ENCODE measurements at places on chromosomes 7 and 10.

DNA sequence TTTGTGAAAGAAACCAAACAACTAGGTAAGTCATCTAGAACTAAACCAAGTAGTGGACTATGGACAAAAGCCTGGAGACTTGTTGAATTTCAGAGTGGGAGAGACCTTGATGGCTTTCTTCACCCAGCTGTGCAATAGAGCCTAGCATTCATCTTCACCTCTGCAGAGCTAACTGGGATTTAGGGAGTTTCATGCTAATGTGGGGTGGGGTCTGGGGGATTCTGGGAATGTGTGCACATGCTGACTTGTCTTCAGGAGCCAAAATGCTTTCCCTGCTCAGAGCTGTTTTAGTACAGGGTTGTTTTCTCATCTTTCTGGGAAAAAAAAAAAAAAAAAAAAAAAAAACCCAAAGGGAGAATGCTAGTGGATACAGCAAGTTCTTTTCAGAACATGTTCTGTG lies 81.3 kb upstream of the ARHGAP21 start:
- DNase-seq: no peak

DNA sequence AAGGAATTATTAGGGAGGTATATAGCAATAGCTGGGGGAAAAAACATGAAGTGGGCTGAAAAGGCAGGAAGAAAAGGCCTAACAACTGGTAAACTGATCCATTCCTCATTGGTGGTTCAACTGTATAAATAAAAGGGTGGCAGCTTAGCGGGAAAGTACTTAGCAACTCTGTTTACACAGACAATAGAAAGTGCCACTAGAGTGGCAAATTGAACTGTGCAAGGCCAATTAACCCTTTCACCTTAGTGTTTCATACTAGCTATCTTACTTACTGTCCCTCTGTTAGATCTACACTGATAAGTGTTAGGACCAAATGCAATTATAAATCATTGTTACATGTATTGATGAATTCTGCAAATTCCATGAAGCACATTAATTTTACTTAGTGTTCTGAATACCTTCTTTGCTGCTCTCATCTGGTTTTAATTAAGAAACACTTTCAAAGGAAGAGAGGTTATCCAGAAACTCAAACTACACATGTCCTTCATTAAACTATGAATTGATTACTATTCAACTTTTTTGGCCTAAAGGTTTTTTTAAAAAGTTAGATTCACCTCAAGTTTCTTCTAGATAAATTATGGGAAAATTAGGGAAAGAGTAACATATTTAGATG lies 28.0 kb downstream of the DNAJC1 start:
- no peak for DNase-seq

GRCh38 chr7:123995617-123996326 lies 37.1 kb downstream of the TMEM229A start:
- no peak for DNase-seq

DNA sequence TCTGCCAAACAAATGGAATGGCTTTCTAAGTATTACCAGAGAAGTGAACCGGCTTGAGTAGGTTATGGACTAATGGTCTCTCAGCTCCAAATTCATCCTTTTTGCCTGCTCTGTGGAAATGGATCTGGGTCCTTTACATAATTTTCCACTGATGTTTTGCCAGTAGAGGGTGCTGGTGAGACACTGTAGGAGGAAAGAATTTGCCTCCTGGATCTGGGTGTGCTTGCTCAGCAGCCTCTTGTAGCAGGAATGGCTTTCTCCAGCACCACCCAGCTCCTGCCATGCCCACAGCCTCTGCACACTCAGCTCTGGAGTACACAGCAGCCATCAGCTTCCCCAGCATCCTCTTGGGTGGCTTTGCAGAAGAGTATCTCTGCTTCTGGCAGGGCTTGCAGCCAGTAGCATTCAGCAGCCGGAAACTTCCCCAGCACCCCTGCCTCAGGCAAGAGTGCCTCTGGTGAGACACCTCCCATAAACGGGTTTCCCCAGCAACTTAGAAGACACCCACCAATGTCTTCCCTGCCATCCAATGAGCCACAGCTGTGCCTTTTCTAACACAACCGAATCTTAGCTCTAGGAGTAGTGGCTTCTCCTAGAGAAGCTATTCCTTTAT lies 235.0 kb upstream of the PLPP4 start:
- DNase-seq: no peak

DNA sequence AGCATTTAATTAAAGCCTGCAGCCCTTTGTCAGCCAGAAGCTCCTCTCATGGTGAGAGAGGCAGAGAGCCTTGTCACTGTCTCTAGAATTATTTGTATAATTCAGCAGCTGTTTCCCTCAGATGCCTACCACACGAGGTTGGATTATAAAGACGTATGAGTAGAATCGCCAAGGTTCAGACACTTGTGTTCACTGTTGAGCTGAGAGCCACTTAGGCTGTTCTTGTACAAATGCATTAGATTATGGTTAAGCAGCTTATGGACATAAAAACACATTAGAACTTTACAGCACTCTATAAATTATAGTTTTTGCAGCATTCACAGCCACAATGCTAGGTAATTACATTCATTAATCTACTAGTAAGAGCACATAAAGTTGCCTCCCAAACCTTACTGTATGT lies 282.6 kb downstream of the AUTS2 start:
- DNase-seq: no peak

DNA sequence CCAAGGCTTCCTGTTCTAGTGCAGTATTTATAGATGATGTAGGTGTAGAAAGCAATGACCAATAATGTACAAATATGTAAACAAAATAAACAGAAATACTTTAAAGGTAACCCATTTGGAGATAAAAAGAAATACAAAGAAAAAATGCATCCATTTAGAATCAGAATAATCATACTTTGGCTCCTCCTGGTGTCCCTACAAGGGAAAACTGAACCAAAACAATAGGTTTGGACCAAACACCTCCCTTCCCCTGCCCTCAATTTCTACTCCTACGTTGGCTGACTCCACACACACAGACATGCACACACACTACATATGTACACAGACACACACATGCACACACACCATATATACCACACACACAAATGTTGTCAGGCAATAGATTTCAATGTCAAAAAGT lies 36.0 kb downstream of the C10orf143 start:
- DNase-seq: no peak

DNA sequence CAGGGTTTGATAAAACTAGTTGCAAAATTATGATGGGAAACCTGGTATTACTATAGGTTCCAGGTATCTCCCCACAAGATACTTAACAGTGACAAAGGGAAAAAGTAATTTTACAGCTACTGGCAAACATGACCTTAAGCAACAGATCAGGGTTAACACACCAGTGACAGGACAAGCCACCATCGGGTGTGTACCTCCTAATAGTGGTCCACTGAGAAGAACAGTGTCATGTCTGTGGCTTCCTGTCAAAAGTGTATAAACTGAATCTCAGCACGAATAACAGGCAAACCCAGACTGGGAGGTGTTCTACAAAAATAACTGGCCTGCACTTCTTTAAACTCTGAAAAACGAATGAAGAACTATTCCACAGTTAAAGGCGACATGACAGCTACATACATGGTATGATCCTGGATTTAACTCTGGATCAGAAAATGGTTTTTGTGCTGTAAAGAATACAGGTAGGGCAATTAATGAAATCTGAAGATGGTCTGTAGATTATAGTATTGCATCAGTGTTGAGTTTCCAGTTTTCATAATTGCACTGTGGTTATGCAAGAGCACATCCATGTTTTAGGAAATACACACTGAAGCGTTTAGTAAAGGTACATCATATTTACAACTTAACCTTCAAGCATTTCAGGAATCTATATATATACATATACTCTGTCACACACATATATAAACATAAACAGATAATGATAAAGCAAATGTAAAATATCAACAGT lies 32.0 kb upstream of the ARMS2 start:
- DNase-seq: no peak

GRCh38 chr7:142785841-142786250 lies 15.1 kb downstream of the PRSS2 start:
- DNase-seq: peak; percentile 51

DNA sequence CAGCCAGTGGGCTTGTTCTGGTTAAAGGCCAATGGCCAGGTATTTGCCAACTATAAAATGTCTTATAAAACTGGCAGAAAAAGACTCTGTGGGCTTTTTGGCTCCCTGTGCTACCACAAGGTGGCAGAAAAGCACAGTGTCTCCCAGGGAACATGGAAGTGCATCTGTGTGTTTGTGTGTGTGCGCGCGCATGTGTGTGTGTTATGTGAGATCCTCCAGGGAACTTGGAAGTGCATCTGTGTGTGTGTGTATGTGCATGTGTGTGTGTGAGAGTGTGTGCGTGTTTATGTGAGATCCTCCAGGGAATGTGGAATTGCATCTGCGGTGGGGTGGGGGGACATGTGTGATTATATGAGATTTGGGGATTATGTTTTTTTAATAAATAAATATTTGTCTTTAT lies 30.2 kb upstream of the ABI1 start:
- peak; percentile 5 for DNase-seq

DNA sequence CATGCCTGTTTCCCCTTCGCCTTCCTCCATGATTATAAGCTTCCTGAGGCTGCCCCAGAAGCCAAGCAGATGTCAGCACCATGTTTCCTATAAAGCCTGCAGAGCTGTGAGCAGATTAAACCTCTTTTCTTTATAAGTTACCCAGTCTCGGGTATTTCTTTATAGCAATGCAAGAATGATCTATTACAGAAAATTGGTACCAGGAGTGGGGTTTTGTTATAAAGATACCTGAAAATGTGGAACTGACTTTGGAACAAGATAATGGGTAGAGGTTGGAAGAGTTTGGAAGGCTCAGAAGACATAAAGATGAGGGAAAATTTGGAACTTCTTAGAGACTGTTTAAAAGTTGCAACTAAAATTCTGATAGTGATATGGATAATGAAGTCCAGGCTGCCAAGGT lies 4.8 kb upstream of the RSU1 start:
- DNase-seq: no peak

DNA sequence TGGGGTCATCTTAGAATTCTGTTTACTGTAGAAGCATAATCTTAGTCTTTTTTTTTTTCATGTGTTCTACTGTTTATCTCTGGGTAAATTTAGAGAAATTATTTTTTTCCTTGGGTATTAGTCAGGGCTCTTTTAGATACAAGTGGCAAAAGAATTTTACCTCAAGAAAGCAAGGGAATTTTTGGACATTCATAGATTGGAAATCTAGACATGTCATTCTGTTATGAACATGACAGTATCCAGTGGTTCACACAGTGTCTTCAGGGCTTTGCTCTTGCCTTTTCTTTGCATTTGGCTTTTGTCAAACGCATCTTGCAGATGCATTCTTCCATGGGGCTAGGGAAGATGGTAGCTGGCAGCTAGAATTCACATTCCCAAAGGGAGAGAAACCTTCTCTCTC lies 13.7 kb upstream of the TAS2R41 start:
- no peak for DNase-seq

GRCh38 chr10:71260622-71261325 lies 48.4 kb downstream of the UNC5B start:
- no peak for DNase-seq

DNA sequence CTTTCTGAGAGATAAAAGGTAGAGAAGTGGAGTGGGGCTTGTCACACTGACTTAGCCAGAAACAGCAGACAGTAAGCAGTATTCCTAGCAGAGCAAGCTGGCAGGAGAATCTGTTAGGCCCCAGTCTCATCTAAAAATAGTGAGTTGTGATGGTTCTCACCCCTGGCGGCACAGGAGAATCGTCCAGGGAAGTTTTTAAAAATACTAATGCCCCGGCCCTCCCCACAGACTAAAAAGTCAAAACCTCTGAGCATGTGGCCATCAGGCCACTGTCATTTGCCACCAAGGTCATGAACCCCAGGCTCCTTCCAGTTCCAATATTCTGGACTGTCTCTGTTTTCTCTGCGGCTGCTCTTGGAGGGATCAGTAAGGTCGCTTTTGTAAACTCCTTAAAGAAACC lies 34.0 kb downstream of the LYZL1 start:
- no peak for DNase-seq

DNA sequence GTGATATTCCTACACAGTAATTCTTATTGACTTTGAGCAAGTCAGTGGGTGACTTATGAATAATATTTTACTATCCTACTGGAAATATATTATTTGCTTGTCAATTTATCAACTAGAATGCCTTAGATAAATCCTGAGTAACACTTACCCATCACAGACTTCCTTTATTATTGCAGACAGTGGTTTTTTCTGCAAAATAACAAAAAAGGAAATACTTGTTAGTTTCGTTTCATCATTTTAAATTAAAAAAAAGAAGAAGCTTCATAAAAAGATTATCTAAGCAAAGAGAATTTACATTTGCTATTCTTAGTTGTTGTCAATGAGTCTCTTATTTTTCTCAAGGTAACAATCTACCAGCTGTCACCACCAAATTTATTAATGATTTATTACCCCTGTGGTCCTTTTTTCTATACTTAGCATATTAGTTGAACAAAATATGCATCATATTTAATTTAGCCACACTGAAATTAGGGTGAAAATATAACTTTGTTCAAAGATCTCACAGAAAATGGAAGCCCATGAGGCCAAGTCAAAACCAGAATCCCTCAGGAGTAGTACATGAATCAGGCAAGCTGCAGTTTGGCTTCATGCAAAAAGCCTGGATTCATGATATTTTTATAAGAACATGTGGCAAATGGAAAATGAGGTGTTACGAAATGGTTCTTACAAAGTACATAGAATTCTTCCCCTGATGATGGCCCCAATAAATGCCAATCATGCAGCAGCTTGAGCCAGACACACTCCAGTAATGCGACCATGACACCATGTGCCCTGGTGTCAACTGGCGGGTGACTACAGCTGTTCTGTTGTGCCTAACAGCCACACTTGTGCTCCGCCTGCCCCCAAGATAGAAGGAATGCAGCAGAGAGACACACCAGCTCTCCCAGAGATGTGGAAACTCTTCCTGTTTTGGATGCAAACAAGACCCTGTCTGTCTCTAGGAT lies 132.6 kb downstream of the ELMO1 start:
- DNase-seq: no peak

- no peak for DNase-seq
These were observed 6.7 kb upstream of the AIFM2 start for GRCh38 chr10:70139151-70139996.

DNA sequence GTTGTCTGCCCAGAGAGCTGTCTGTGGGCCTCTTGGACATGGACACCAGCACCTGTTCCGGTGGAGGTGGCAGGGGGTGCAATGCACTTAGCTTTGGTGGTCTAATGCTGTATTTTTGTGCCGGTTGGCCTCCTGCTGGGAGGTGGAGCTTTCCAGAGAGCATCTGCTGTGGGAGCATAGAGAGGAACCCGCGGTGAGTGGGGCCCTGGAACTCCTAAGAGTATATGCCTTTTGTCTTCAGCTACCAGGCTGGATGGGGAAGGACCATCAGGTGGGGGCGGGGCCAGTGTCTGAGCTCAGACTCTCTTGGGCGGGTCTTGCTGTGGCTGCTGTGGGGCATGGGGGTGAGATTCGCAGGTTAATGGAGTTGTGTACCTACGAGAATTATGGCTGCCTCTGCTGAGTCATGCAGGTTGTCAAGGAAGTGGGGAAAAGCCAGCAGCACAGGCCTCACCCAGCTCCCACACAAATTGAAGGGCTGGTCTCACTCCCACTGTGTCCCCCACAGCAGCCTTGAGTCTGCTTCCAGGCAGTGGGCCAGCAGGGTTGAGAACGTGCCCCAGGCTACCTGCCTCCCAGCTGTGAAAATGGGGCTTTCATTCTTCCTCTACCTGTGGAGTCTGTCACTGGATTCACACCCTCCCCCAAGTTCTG lies 29.0 kb downstream of the JAKMIP3 start:
- DNase-seq: no peak

All from stimulated activated CD8-positive, alpha-beta memory T cell treated with anti-CD3 and anti-CD28 coated beads, Interleukin-15, amount 100 ng/mL, for 1 hour (primary cell).